ENCODE measurements at places on chromosomes 4 and X. TPM values are rescaled to one million over a fixed set of nuclear protein-coding genes. Genes with fewer than 3 reads are reported as not detected.

- H3K27me3 ChIP-seq: no peaks in the 10 kb centered on the region
- H3K36me3 ChIP-seq: no peaks in the 10 kb centered on the region
Observed at GRCh38 chr4:80578001-80578400, 242.5 kb downstream of the CFAP299 start.

DNA sequence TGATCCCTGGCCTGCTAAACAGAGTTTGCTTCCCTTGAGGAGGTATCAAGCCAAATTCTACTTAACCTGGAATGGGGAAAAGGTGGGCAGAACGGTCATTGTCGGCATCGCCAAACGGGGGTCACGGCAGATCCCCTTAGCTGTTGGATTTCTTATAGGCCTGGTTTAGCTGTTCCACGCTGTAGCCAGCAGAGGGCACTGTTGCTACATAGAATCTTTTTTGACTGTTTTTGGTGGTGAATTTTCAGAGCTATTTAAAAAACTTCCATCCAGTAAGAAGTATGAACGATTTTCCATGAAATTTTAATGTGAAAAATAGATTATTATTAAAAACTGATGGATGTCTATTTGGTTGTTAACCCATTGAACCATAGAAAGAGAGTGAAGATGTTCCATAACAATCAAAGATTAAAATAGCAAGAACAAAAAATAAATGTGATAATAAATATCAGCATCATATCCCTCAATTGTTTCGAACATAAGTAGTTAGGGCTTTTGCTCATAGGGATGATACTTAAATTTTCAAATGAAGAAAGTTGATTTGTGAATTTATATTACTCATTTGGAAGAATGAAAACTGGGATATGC, 56.6 kb downstream of the LINC00632 start:
- no peaks in the 10 kb centered on the region for H3K27me3 ChIP-seq
- DNase-seq: peak; percentile 61
- no peaks in the 10 kb centered on the region for H3K36me3 ChIP-seq
- H3K4me3 ChIP-seq: no peak overlapping the region

GRCh38 chrX:145405012-145405411, 157.7 kb downstream of the SPANXN1 start:
- H3K27ac ChIP-seq: no peak overlapping the region
- no peak for DNase-seq
- H3K4me1 ChIP-seq: no peaks in the 10 kb centered on the region
- H3K4me3 ChIP-seq: no peak overlapping the region
- H3K36me3 ChIP-seq: no peaks in the 10 kb centered on the region

DNA sequence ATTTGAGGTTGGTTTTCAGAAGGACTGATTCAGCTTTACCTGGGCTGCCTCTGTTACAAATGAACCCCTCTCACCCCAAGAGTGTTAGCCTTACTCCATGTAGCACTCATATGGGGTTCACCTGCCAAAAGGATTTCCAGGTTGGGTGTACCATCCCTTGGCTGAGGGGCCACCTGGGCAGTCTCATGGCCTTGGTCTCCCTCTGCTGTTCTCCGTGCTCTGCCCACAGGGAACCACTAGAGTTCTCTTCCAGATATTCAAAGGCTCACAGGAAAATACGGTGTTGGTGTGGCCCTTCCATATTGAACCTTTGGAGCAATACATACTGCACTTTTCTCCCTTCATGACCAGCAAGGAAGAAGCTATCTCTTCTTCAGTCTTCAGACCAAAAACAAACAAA, 18.0 kb upstream of the PRDM5 start:
- no peak overlapping the region for H3K4me3 ChIP-seq
- no peaks in the 10 kb centered on the region for H3K27me3 ChIP-seq
- H3K27ac ChIP-seq: no peak overlapping the region

FAM149A gene
- 23.8 TPM for total RNA-seq

DNA sequence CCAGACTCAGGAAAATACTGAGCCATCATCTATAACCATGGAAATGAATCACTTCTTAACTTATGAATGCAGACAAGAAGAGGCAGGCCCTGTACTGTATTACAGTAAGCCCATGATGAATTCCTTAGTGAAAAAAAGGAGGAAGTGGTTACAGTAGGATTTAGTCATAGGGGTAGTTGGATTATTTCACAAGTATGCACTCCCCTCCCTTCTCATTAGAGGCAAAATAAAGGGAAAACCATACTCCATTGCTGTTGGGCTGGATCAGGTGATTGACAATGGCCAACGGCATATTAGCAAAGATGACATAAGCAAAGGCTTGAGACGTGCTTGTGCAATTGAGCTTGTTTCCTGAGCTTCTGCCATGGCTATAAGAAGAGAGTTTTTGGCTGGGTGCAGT, 181.1 kb upstream of the PRPS2 start:
- no peaks in the 10 kb centered on the region for H3K27me3 ChIP-seq
- DNase-seq: no peak
- no peaks in the 10 kb centered on the region for H3K4me1 ChIP-seq

- DNase-seq: no peak
- no peaks in the 10 kb centered on the region for H3K4me1 ChIP-seq
- no peak overlapping the region for H3K4me3 ChIP-seq
- H3K27me3 ChIP-seq: no peaks in the 10 kb centered on the region
Observed at GRCh38 chr4:54165011-54165410, 64.1 kb upstream of the PDGFRA start.

DNA sequence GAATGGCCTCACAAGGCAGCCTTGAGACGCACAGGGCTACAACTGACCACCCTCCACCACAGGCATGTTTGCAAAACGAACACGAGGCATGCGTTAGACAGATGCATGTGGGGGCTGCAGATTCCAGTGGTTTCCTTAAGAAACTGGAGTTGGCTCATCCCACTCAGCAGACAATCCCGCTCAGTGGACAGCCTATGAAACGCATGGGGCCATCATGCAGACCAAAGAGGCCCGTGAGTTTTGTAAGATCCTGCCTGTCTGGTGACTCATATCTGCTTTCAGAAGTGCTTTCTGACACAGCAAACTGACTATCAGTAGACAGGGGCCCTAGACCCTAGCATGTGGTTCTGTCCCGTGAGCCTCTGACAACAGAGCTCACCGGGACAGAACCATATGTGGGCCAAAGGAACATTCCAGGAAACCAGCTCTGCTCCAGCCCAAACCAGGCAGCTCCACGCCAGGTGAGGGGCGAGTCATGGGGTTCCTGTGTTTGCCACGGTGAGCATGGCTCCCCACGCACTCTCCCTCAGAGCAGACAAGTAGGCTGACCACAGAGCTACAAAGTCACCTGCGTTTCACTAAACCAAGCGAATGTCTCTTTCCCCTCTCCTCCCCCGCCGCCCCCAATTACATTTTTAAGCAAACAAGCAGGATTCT, 74.4 kb downstream of the MTMR1 start:
- DNase-seq: no peak
- H3K27ac ChIP-seq: no peak overlapping the region
- H3K36me3 ChIP-seq: peaks cover 3% of the 10 kb centered on the region
- H3K4me1 ChIP-seq: no peaks in the 10 kb centered on the region

GRCh38 chr4:7955393-7955792, 15.7 kb upstream of the AFAP1 start:
- no peaks in the 10 kb centered on the region for H3K36me3 ChIP-seq
- no peak for DNase-seq
- H3K27ac ChIP-seq: peak overlapping the region; percentile 41
- no peaks in the 10 kb centered on the region for H3K27me3 ChIP-seq
- H3K4me3 ChIP-seq: no peak overlapping the region

GRCh38 chr4:182019148-182019652, 224.0 kb upstream of the TENM3 start:
- no peaks in the 10 kb centered on the region for H3K4me1 ChIP-seq
- no peaks in the 10 kb centered on the region for H3K36me3 ChIP-seq
- no peaks in the 10 kb centered on the region for H3K27me3 ChIP-seq
- no peak overlapping the region for H3K4me3 ChIP-seq
- DNase-seq: no peak

- H3K4me1 ChIP-seq: no peaks in the 10 kb centered on the region
- no peak overlapping the region for H3K4me3 ChIP-seq
- no peak for DNase-seq
- H3K27ac ChIP-seq: no peak overlapping the region
- no peaks in the 10 kb centered on the region for H3K36me3 ChIP-seq
- H3K27me3 ChIP-seq: no peaks in the 10 kb centered on the region
Observed at GRCh38 chr4:101283434-101283833, 63.9 kb downstream of the PPP3CA start.

F9 gene
- total RNA-seq: not detected

GRCh38 chr4:163127621-163128020, 39.1 kb downstream of the NAF1 start:
- no peaks in the 10 kb centered on the region for H3K4me1 ChIP-seq
- no peak overlapping the region for H3K27ac ChIP-seq
- DNase-seq: no peak
- no peaks in the 10 kb centered on the region for H3K27me3 ChIP-seq
- H3K36me3 ChIP-seq: no peaks in the 10 kb centered on the region

GRCh38 chrX:65707151-65707550, 39.7 kb downstream of the MSN start:
- H3K4me1 ChIP-seq: peaks cover 43% of the 10 kb centered on the region
- H3K4me3 ChIP-seq: no peak overlapping the region
- peak overlapping the region; percentile 81 for H3K27ac ChIP-seq
- H3K36me3 ChIP-seq: no peaks in the 10 kb centered on the region
- no peaks in the 10 kb centered on the region for H3K27me3 ChIP-seq

- H3K4me3 ChIP-seq: peak overlapping the region; percentile 84
- H3K27ac ChIP-seq: peak overlapping the region; percentile 96
- peaks cover 2% of the 10 kb centered on the region for H3K36me3 ChIP-seq
- no peaks in the 10 kb centered on the region for H3K27me3 ChIP-seq
- no peaks in the 10 kb centered on the region for H3K4me1 ChIP-seq
Observed at GRCh38 chrX:47194194-47194787, 662 bp downstream of the UBA1 start.

TEX13A gene
- total RNA-seq: not detected

- DNase-seq: no peak
- no peaks in the 10 kb centered on the region for H3K27me3 ChIP-seq
- no peak overlapping the region for H3K27ac ChIP-seq
- no peak overlapping the region for H3K4me3 ChIP-seq
Observed at GRCh38 chr4:71630803-71631202, 153.1 kb downstream of the GC start.

DNA sequence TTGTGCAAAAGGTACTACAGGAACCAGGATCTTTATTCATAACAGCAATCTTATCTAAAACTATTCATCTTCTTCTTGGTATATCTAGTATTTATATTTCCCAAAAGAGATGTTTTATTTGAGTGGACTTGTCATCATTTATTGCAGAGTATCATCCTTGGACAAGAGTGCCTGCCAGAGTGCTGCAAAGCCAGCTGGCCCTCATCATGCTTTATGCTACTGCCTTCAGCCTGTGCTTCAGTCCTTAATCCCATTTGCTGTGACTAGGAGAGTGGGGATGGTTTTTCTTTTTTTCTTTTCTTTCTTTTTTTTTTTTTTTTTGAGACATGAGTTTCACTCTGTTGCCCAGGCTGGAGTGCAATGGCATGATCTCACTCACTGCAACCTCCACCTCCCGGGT, 33.5 kb upstream of the ELF2 start:
- no peaks in the 10 kb centered on the region for H3K36me3 ChIP-seq
- H3K27ac ChIP-seq: no peak overlapping the region
- no peak overlapping the region for H3K4me3 ChIP-seq
- no peaks in the 10 kb centered on the region for H3K27me3 ChIP-seq
- no peak for DNase-seq

DNA sequence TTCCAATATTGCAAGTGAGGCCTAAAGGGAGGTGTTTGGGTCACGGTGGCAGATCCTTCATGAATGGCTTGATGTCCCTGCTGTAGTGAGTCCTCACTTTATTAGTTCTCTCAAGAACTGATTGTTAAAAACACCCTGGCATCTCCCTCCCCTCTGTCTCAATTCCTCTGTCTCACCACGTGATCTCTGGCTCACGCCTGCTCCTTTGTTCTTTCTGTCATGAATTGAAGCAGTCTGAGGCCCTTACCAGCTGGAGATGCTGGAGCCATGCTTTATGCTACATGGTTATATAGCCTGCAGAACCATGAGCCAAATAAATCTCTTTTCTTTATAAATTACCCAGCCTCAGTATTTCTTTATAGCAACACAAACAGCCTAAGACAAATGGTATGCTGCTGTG, 980.7 kb upstream of the GRIA3 start:
- DNase-seq: no peak
- no peaks in the 10 kb centered on the region for H3K36me3 ChIP-seq
- H3K27me3 ChIP-seq: no peaks in the 10 kb centered on the region

DNA sequence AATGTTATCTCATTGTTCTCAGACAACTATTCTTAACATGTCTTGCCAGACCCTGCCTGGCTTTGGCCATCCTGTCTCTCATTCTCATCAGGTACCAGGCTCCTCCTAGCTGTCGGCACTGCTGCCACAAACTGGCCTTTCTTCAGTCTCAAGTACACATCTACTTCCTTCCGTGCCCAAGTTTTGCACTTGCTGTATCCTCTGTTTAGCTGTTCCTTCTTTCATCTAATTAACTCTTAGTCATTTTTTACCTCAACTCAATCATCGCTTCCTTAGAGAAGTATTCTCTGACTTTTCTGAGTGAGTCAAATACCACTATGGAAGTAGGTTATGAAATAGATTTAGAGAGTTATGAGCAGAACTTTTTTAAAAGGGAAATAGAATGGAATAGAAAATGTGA, 19.7 kb downstream of the CXCL3 start:
- no peaks in the 10 kb centered on the region for H3K4me1 ChIP-seq
- no peaks in the 10 kb centered on the region for H3K36me3 ChIP-seq
- peak; percentile 52 for DNase-seq
- H3K27me3 ChIP-seq: no peaks in the 10 kb centered on the region
- H3K27ac ChIP-seq: no peak overlapping the region

DNA sequence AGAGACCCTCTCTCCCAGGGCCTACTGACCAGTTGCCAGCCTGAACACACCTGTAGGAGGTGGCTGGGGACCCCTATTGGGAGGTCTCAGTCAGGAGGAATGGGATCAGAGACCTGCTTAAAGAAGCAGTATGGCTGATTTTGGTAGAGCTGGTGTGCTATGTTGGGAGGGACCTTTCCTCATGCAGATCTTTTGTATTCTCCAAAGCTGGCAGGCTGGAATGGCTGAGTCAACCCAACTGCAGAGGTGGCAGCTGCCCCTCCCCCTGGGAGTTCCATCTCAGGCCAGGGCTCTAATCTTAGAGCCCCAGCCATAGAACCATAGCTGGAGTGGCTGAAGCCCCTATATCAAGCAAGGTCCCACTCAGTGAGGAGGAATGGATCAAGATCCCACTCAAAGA, 279.3 kb upstream of the BMP3 start:
- no peak overlapping the region for H3K27ac ChIP-seq
- H3K27me3 ChIP-seq: no peaks in the 10 kb centered on the region
- no peaks in the 10 kb centered on the region for H3K4me1 ChIP-seq
- H3K4me3 ChIP-seq: no peak overlapping the region

DNA sequence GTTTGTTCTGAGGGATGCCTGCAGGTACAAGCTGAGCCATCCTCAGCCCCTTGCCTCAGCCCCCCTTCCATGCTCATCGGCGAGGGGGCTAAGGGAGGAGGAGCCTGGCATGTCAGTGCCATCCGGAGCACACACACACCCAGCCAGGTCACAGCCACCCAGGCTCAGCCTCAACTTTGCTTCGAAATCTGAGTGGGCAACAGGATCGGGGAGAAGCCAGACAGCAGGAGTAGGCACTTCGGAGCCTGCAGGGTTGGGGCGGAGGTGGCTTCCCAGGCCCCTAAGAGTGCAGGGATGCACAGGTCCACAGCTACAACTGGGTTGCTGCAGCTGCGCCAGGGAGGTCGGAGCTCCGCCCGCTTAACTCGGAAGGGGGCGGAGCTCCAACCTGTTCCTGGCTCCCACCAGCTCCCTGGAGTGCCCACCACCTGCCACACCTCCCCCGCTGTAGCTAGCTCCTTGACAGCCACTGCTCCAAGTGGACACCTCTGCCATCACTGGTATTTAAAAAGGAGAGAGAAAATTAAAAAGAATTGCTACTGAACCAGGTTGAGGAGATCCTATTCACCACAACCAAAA, 192.9 kb upstream of the GALNT7 start:
- no peak overlapping the region for H3K27ac ChIP-seq
- DNase-seq: no peak
- no peaks in the 10 kb centered on the region for H3K36me3 ChIP-seq
- H3K27me3 ChIP-seq: no peaks in the 10 kb centered on the region
- no peak overlapping the region for H3K4me3 ChIP-seq

CXCL3 gene
- not detected for total RNA-seq

OPRPN gene
- total RNA-seq: not detected
